Lower leg skin (tissue), 4 donors: ENCODE measurements at places on chromosomes 5 and 9. TPM values are rescaled to one million over a fixed set of nuclear protein-coding genes. Genes with fewer than 3 reads are reported as not detected.

DNA sequence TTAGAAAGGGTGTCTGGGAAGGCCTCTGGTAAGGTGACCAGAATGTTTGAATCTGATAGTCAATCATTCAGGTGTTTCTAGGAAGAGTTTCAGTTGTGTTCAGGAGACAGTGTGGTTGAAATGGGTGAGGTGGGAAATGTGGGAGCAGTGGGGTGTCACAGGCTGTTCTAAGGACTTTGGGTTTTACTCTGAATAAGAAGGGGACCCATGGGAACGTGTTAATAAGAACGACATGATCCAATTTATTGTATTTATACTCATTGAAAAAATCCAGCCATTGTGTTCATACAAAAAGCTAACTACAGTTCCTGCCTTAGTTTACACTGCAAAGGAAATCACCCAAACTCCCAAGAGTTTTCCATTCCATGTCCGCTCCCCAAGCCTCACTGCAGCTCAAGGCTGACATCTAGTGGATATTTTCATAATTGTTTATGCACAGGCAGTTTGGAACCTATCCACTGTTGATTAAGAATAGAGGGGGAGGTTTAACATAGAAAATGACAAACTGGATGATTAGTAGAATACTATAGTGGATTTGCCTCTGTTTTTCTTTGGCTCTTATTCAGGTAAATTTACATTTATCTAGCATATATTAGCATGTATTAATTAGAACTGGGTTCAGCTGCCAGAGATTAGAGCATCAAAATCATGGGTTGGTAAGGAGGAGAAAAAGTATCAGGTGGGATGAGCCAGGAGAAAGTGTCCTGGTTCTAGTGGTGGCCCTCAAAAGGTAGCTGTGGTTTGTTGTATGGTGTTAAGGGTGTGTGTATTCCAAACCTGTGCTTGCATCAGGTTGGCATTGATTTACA is 17.7 kb downstream of the CAVIN4 start:
- DNase-seq = no peak

Gene LAMC3
- 9.1 TPM for total RNA-seq

GRCh38 chr9:14989811-14990210 is 79.6 kb upstream of the FREM1 start:
- DNase-seq = no peak

- no peak for DNase-seq
Measured at GRCh38 chr5:43137326-43137725, 16.6 kb downstream of the ZNF131 start.
